ENCODE measurements at places on chromosomes 1 and 21.

DNA sequence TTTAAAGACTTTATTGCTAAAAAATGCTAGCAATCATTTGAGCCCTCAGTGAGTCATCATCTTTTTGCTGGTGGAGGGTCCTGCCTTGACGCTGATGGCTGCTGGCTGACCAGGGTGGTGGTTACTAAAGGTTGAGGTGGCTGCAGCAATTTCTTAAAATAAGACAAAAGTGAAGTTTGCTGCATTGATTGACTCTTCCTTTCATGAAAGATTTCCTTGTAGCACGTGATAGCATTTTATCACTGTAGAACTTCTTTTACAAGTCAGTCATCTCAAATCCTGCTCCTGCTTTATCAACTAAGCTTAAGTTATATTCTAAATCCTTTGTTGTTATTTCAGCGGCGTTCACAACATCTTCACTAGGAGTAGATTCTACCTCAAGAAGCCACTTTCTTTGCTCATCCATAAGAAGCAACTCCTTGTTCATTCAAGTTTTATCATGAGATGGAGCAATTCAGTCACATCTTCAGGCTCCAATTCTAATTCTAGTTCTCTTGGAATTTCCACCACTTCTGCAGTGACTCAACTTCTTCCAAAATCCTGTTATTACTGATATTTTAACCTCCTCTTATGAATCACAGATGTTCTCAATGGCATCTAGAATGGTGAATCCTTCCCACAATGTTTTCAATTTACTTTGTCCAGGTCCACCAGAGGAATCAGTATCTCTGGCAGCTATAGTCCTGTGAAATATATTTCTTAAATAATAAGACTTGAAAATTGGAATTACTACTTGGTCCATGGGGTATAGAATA, 17.6 kb upstream of the RGS1 start:
- DNase-seq: no peak

- DNase-seq: no peak
Observed at GRCh38 chr1:245019910-245020486, 134.8 kb upstream of the KIF26B start.

DNA sequence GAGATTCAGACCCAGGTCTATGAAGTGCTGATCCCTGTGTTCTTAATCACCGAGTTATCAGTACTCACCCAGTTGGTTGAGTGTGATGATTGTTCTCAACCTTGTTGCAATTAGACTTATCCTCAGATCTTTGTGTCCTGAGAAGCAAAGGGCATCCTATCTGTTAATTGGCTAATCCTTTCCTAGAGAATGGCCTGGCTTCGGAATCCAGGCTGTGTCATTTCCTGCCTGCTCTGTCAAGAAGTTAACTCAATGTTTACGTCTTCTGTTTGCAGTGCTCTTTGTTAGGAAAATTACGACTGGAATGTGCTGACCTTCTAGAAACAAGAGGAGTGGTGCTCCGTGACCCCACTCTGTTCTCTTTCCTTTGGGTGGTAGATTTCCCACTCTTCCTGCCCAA, 14.7 kb downstream of the GAS5 start:
- DNase-seq: no peak

DNA sequence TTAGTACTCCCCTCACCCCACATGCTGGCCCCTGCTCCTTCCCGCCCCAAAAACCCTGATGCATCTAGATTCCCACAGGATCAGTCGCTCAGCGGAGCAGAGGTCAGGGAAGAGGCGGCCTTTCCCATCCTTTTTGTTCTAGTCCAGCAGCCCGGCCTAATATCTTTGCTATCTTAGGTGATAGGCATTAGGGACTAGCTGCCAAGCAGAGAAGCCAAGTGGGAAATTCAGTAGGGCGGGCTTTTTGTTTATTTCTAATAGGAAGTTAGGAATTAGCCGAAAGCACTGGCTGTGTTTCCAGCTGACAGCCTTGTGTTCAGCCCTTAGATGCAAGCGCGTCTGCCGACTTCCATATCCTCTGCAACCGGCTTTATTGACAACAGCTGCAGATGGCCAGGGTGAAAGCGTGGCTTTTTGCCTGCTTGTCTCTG, 59.0 kb upstream of the BCAR3 start:
- DNase-seq: peak; percentile 72

DNA sequence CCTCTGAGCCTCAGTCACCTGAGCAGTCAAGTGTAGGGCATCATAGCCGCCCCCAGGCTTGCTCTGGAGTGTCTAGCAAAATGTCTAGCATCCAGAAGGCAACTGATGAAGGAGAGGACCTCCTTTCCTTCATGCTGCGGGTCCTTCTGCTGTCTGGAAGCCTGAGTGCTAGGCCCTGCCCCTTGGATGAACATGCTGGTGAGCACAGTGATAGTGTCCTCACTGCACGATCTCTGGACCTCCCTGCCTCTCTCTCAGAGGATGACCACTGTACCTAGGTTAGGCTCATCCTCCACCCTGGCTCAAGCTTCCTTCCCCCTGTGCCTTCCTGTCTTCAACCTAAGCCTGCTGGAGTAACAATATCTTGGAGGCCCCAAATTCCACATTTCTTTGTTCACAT, 128.6 kb downstream of the TENT5C start:
- DNase-seq: no peak

DNA sequence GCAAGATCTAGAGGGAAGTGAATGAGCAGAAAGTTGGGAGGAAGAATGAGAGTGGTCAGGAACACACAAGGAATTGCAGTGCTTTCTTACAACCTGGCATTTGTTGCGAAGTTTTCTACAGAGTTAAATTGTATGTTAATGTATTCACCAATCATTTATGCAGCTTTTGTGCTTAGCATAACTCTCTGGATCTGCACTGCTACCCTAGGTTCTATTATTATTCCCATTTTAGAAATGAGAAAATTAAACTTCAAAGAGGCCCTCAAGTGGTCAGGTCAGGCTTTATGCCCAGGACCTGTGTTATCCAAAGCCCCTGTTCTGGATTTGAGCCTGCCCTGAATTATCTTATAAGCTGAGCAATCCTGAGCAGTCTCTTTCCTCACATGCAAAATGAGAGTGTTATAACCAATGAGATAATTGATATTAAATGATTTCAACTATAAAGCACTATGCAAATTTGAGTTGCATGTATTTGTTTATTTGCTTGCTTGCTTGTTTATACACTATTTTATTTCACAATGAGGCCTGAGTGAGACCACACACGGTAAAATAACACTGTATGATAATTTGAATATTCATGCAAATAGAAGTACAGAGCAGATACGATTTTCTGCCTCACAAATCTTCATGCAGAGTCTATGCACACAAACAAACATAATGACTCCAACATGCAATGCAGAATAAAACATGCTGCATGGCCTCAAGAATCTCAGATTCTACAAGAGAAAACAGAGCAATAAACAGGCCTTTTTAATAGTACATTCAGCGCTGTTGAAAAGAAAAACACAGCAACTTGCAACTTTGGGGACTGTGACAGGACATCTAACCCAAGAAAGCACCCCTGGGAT, 323.0 kb downstream of the PLPP3 start:
- DNase-seq: no peak

- no peak for DNase-seq
Observed at GRCh38 chr1:210360852-210361477, 32.3 kb downstream of the HHAT start.

GRCh38 chr1:110672753-110673108, 2.0 kb downstream of the KCNA3 start:
- no peak for DNase-seq

DNA sequence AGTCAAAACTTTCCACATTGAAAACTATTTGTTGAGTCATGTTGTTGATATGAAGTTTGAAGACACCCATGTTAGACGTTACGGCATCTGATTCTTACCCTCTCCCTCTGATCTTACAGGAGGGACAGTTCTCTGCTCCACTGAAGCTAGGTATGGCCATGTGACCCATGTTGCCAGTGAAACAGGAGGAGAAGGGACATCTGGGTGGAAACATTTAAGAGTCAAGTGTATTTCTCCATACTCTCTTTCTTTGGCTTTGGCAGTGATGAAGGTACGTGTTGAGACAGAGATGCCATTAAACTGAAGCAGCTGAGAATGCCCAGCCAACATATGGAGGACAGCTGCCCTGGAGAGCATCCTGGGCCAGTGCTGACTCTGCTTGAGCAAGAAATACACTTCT, 198.4 kb upstream of the PTGFR start:
- DNase-seq: peak; percentile 18

GRCh38 chr1:26686795-26687194, 9.0 kb upstream of the ARID1A start:
- no peak for DNase-seq

DNA sequence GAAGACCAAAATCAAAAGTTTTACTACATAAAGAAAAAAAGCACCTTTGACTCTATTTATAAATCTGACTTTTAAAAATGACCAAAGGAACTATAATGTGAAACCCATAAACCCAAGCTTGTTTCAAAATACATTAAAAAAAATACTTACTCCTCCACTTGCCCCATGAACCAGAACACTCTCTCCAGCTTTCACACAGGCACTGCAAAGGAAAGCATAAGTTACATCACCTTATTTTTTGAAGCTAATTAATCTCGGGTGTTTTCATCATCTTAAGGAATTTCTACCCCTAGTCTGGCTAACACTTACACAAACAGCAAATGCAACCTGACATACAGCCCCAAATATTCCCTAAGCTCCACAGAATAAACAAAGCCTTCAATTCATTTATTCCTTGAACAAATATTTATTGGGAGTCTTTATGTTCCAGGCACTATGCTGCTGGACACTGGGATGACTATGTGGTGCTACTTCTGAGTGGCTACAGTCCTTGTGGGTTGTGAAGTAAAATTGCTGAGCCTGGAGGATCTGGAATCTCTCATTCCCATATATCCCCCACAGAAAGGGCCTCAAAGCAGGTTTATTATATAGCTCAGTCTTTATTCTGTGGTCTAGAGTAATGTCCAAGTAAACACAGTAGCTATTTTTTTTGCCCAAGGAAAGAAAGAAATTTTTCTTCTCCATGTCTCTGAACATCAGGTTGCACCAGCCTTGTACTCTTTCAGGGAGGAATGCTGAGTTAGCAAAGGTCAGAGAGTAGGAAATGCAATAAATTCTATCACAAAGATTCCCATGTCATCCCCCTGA, 18.2 kb downstream of the CRYZ start:
- no peak for DNase-seq

GRCh38 chr1:204124639-204125038, 27.2 kb downstream of the ETNK2 start:
- DNase-seq: no peak

- no peak for DNase-seq
Observed at GRCh38 chr1:43396059-43396458, 6.4 kb downstream of the SZT2 start.

GRCh38 chr21:16797540-16797939, 715.3 kb upstream of the CXADR start:
- DNase-seq: no peak

GRCh38 chr21:37452227-37452626, 85.7 kb downstream of the DYRK1A start:
- no peak for DNase-seq

DNA sequence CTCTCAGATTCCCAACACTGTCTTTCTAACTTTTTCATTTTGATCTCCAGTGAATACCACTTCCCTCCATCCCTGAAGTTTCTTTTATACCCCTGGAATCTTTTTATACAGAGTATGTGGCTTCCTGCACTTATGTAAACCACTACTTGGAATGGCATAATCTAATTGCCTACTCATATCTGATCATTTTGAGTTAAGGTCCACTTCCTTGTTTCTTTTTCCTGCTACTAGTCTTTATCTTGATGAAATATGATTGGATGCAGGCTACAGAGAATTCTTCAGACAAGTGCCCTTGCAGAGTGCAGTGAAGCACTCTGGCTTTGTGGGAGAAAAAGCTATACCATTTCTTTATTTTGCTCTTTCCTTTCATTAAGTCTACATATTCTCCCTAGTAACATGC, 325.3 kb upstream of the ADAMTS5 start:
- DNase-seq: no peak

GRCh38 chr1:214281720-214282629, 1.0 kb downstream of the SMYD2 start:
- no peak for DNase-seq

GRCh38 chr1:67126111-67126746, 8.5 kb downstream of the C1orf141 start:
- DNase-seq: no peak

GRCh38 chr1:110185181-110185580, 24.9 kb upstream of the KCNC4 start:
- peak; percentile 56 for DNase-seq

DNA sequence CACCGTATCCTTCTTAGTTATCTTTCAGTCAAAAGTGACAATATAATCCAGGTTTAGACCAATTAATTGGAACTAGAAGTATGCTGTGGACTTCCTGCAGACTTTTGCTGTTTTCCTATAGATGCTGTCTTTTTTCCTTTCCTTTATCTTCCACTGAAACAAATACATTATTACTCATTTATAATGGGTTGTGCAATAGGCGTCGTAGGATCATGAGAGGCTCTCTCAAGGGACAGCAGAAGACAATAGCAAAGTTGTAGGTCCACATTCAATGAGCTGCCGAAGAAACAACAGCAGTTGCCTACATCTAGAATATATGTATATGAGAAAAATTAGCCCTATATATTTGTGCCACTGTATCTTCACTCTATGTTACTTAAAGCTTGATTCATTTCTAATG, 371.6 kb downstream of the AMY1C start:
- no peak for DNase-seq

GRCh38 chr1:38527373-38527966, 332.1 kb downstream of the RRAGC start:
- DNase-seq: no peak

DNA sequence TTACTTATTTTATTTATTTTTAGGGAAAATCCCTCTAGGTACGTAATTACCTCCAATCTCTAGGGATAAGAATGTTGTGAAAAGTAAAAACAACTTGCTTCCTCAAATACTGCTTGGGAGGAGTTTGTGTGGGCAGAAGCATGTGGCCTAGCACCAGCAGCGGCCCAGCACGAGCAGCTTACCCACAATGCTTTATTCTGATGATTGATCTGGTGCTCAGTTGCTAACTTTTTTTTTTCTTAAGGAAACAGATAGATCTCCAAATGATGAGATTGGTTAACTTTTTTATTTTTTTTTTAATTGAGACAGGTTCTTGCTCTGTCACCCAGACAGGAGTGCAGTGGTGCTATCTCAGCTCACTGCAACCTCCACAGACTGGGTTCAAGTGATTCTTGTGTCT, 4.2 kb downstream of the CLIC6 start:
- no peak for DNase-seq

DNA sequence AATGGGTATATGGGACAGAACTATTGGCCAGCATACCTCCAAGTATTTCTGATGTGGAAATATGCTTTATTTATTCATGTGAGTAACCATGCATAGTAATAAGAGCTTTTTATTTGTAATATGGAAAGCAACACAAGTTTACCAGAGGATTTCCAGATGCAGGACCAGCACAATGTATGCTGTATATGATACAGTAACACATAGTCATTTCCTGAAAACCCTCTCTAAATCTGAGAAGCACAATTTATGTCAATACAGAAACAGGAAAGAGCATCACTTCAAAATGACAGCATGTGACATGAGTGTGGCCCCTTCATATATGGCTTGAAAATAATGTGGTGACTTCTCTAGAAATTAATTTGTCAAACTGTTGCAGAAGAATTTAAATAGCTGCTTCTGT, 1134.7 kb upstream of the ADGRL2 start:
- no peak for DNase-seq
